Activated gamma-delta T cell treated with anti-CD3 and anti-CD28 coated beads, Interleukin-2, amount 50 U/mL, for 16 hours (primary cell): ENCODE measurements at places on chromosomes 4 and X.

- peak; percentile 15 for DNase-seq
These were observed 961 bp upstream of the MBNL3 start for GRCh38 chrX:132489578-132490419.

GRCh38 chrX:135518161-135518560, 2.3 kb upstream of the INTS6L start:
- DNase-seq = no peak

- DNase-seq = no peak
These were observed 821 bp downstream of the ASMTL start for GRCh38 chrX:1451661-1452515.

DNA sequence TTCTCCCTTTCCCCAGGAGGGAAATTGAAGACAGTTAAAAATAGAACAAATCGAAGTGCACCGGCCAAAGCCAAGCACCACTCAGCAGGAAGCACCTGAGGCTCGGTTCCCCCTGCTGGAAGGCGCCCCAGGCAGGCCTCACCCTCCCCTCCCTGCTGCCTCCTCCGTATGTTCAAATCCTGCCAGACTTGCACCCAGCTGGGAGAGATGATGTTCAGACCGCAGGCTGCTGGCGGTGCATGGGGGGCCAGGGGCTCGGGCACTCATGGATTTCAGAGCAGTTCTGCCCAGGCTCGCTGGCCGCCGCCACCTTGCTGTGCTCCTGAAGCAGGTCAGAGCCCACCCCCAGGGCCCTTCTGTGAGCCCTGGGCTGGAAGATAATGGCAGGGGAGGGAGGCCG, 91.4 kb downstream of the DCTD start:
- no peak for DNase-seq

DNA sequence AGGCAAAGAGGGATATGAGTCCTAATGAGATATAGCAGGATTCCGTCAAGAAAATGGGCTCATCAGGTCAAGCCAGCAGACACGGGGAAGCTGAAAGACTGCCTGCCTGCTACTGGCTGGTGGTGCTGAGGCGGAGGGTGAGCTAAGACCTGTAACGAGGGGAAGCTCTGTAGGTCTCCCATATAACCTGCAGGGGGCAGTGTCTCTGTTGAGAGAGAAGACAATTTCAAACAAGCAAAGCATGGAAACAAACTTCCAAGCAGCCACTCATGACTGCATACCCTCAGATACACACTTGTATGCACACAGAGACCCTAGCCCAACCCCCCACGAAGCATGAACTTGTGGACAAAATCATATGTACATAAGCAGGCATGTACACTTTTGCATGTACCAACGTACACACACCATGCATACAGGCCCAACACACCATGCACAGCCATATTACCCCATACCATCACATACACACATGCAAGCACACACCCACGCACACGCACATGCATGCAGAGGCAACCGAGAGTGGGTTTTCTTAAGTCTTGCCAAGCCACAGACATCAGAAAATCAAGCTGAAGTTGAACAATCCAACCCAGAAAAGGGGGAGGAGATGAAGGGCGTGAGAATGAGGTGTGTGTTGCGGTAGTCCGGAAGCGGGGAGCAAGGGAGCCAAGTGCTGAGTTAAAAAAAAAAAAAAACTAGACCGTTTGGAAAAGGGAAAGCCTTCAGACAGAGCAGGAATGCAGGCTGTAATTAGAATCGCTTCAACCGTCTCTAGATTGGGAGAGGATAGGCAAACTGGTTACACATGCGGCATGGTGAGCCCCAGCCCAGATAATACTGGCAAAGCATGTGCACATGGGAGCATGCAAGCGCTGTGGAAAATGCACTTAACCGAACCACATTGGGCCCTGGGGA, 71.0 kb downstream of the PJA1 start:
- DNase-seq = no peak

DNA sequence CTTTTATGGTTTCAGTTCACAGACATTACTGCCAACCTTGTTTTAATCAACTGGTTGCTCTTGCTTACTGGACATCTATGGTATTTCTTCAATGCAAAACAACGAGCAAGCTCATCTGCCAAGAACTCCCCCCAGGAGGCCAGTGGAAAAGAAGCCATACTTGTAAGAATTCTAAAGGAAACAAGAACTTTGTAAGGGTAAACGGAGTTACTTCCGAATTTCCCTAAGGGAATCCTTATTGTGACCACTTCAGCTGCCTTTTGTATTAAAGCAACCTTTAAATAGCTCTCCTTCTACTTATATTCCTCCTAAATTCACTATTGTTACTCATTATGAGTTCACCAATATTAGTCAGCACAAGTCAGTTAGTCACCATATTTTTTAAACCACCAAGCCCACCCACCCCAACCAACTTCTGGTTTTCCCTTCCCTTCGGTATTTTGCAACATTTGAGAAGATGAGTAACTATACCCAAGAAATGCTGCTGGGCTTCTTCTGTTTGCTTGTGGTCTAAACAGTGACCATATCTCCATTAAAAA, 602.8 kb upstream of the DIPK2B start:
- no peak for DNase-seq

- no peak for DNase-seq
These were observed 501.0 kb downstream of the IDS start for GRCh38 chrX:149003863-149004660.

DNA sequence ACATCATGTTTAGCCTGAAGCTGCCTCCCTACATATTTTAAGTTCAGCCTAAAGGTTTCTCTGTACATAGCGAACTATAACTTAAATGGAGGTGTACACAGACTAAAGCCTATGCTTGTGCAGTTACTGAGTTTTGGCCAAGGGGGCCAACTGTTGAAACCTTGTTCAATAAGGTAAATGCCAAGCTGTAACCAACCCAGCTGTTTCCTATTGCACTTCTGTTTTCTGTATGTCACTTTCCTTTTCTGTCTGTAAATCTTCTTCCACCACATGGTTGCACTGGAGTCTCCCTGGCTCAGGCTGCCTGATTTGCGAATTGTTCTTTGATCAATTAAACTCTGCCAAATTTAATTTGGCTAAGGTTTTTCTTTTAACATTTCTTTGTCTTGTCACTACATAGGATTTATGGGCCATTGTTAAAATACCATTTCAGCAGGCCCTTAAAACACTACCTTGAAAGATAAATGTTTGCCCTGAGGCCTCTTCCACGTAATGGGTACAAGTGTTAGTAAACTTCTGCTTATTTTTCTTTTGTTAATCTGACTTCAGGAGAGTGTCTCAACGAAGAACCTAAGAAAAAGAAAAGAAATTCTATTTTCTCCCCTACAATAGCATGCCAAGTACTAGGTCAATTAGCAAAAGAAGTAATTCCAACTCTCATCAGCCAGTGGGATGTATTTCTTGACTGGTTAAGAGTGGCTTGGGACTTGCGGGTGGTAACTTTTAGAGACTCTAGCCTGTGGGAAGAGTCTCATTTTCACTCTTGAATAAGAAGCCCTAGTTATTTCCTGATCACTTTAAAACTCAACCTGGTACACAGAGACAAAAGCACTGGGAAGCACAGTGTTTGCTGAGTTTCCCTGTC, 45.7 kb upstream of the PRSS12 start:
- DNase-seq = no peak

GRCh38 chrX:49710744-49711319, 15.0 kb upstream of the PAGE1 start:
- no peak for DNase-seq

GRCh38 chr4:8696369-8697127, 104.0 kb downstream of the CPZ start:
- no peak for DNase-seq

- DNase-seq = peak; percentile 34
These were observed at the start of gene RAP2C for GRCh38 chrX:132219343-132219768. RAP2C (minus strand) TSS chrX:132219447; CDS start chrX:132217268, 2,179 bp downstream.

- no peak for DNase-seq
These were observed 15.0 kb downstream of the TRPC5 start for GRCh38 chrX:112067601-112068000.

DNA sequence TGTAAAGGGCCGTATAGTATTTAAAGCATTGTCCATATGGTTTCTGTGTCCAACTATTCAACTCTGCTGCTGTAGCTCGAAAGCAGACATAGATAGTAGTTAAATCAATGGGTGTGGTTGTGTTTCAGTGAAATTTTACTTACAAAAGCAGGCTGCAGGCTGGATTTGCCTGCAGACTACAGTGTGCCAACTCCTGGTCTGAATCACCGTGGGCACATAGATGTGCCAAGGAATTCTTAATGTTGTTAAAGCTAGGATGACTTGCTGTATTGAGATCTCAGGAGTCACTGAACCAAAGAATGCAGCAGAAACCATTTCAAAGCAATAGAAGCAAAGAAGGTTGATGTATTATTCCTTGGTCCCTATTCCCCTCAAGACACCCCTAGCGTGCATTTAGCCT, 379.0 kb downstream of the STIM2 start:
- no peak for DNase-seq

GRCh38 chr4:109701566-109702410, 1.5 kb downstream of the CASP6 start:
- no peak for DNase-seq

GRCh38 chr4:52665592-52665991, 6.5 kb upstream of the USP46 start:
- no peak for DNase-seq

DNA sequence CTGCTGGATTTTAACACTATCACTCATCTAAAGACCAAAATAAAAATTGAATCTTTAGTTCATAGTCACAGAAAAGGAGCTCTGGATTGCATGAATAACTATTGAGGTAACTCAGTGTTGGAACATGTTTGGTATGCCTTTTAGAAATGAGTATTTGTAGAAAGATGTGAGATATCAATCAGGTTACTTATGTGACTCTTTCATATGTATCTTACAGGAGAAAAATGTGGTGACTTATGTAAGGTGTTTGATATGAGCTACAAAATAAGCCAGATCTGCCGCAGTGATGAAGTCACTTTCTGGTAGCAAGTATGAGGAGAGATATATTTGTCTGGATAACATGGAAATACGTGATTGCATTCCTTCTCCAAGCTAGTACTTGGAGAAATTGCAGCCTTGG, 1653.3 kb upstream of the PCDH7 start:
- no peak for DNase-seq

DNA sequence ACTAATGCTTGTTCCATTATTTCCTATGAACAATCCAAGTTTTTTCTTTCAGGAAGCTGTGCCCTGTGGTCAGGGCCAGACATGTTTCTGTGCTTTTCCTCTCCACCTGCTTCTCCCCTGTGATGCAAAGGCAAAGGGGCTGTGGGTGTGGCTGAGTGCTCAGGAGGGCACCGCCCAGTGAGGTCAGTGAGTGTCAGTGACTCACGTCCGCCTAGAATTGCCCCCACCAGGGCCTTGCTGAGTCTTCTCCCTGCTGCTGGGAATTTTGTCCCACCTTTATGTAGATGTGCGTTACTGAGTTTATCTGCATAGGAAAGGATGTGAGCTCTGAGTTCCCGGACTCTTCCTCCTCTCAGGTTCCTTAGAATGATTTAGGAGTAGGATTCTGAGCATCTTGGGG, 283.2 kb downstream of the DCHS2 start:
- no peak for DNase-seq

DNA sequence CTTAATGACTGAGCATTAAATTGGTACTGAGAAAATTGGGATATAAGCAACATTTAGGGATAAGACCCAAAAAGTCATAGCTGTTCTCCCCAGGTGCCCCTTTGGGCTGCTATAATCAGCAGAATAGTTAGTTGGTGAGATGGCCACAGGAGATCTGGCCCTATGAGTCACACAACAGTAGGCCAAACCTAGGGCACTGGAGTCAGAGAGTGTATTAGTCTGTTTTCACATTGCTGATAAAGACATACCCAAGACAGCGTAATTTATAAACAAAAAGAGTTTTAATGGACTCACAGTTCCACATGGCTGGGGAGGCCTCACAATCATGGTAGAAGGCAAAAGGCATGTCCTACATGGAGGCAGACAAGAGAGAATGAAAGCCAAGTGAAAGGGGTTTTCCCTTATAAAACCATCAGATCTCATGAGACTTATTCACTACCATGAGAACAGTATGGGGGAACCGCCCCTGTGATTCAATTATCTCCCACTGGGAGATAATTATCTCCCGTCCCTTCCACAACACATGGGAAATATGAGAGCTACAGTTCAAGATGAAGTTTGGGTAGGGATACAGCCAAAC, 338.3 kb upstream of the NR3C2 start:
- no peak for DNase-seq

DNA sequence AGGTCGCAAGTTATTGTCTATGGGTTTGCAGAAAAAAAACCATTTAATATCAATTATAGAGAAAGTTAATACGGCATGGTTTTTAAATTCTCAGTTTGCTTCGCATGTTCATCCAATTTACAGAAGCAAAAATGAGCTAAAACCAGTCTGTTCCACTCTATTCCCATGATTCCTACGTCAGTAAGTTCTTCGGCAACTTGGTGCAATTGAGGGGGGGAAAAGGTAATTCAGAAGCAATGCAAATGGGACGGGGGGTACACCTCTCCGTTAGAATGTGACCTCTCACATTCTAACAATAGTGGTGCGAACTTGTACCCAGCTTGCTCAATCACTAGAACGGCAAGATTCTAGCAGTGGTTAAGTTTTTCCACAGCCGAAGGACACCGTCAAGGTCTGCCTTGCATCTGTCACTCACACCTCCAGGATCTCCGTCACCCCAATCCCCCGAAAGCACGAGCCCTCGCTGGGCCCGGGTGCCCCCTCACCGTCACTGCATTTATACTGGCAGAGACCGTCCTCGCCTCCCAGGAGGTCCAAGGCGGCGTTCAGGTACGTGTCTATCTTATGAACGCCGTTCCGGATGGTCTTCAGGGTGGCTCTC, 653 bp downstream of the PLA2G12A start:
- DNase-seq = peak; percentile 3

- no peak for DNase-seq
These were observed 55.4 kb upstream of the GPR78 start for GRCh38 chr4:8524595-8525382.

DNA sequence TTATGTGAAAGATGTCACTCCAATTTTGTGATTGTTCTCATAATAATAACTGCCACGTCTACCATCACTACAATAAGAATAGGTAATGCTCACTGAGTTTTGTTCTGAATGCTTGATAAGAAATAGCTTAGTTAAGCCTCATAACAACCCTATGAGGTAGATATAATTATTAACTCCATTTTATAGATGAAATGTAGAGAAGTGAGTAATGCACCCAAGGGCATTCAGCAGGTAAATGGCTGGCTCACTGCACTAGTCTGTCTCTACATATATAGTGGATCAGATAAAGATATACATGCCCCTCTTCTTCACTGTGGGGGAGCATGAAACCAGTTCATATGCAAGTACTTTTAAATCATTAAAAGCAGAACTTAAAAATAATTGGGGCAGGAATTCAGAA, 65.8 kb upstream of the SLC4A4 start:
- DNase-seq = no peak

GRCh38 chr4:40840255-40840984, 90.7 kb downstream of the NSUN7 start:
- no peak for DNase-seq

DNA sequence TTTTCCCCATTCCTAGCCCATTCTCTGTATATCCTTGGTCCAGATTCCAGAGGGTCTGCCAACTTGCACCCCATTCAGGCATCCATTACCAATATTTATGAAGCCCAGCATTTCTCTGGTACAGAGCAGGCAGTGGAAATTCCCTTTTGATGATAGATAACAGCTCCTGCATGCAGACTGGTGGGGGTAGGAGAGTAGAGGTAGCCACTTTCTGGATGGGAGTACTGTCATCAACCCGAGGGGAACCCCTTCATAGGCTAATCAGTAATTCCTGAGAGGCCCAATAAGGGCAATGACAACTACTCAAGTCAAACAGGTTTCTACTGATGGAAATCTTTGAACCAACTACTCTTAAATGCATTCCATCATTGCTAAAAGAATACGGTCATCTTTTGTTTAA, 63.7 kb downstream of the COL25A1 start:
- no peak for DNase-seq
